ENCODE measurements at places on chromosomes 3 and 15.

GRCh38 chr3:32325927-32326326 lies 65.7 kb upstream of the CMTM7 start:
- DNase-seq: no peak
- no peaks in the 10 kb centered on the region for H3K27me3 ChIP-seq
- H3K4me1 ChIP-seq: peaks cover 12% of the 10 kb centered on the region
- H3K36me3 ChIP-seq: no peaks in the 10 kb centered on the region
- H3K27ac ChIP-seq: no peak overlapping the region

- no peaks in the 10 kb centered on the region for H3K27me3 ChIP-seq
- H3K4me1 ChIP-seq: peaks cover 11% of the 10 kb centered on the region
- no peak for DNase-seq
- H3K27ac ChIP-seq: no peak overlapping the region
- peaks cover 30% of the 10 kb centered on the region for H3K36me3 ChIP-seq
- H3K4me3 ChIP-seq: no peak overlapping the region
Observed at GRCh38 chr3:123499322-123499721, 50.4 kb upstream of the ADCY5 start.

GRCh38 chr3:141255846-141256261 lies 24.2 kb downstream of the PXYLP1 start:
- no peaks in the 10 kb centered on the region for H3K27me3 ChIP-seq
- DNase-seq: no peak
- H3K36me3 ChIP-seq: peaks cover 3% of the 10 kb centered on the region
- peaks cover 3% of the 10 kb centered on the region for H3K4me1 ChIP-seq
- no peak overlapping the region for H3K27ac ChIP-seq

GRCh38 chr3:52059781-52060180 lies 3.4 kb upstream of the DUSP7 start:
- peaks cover 30% of the 10 kb centered on the region for H3K4me1 ChIP-seq
- H3K27ac ChIP-seq: no peak overlapping the region
- no peak overlapping the region for H3K4me3 ChIP-seq
- no peaks in the 10 kb centered on the region for H3K27me3 ChIP-seq
- DNase-seq: no peak

GRCh38 chr3:33420966-33421365 lies 19.2 kb downstream of the UBP1 start:
- no peak overlapping the region for H3K4me3 ChIP-seq
- peaks cover 50% of the 10 kb centered on the region for H3K36me3 ChIP-seq

GRCh38 chr15:31296219-31296645 lies 30.4 kb upstream of the KLF13 start:
- H3K4me1 ChIP-seq: peaks cover 22% of the 10 kb centered on the region
- no peak overlapping the region for H3K4me3 ChIP-seq
- H3K36me3 ChIP-seq: no peaks in the 10 kb centered on the region
- H3K27ac ChIP-seq: no peak overlapping the region
- DNase-seq: no peak
- H3K27me3 ChIP-seq: peaks cover 56% of the 10 kb centered on the region

DNA sequence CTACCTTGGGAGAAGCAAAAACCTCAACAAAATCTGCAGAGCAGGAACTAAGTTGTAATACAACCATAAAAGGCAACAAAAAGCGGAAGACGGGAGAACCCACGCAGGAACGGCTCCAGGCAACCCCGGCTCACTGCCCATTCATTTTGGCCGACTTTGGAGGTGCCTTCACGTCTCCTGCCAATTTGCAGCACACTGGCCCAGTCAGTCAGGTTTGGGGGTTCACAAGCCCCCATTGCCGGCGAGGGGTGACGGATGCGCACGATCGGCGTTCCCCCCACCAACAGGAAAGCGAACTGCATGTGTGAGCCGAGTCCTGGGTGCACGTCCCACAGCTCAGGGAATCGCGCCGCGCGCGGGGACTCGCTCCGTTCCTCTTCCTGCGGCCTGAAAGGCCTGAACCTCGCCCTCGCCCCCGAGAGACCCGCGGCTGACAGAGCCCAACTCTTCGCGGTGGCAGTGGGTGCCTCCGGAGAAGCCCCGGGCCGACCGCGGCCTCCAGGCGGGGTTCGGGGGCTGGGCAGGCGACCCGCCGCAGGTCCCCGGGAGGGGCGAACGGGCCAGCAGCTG lies 463 bp downstream of the TERC start:
- no peak overlapping the region for H3K27ac ChIP-seq
- no peaks in the 10 kb centered on the region for H3K36me3 ChIP-seq
- H3K4me3 ChIP-seq: peak overlapping the region; percentile 65
- H3K27me3 ChIP-seq: no peaks in the 10 kb centered on the region
- DNase-seq: no peak
- peaks cover 5% of the 10 kb centered on the region for H3K4me1 ChIP-seq

GRCh38 chr15:32704395-32704981 lies 13.3 kb upstream of the GREM1 start:
- H3K36me3 ChIP-seq: no peaks in the 10 kb centered on the region
- no peak for DNase-seq
- no peak overlapping the region for H3K27ac ChIP-seq
- no peak overlapping the region for H3K4me3 ChIP-seq
- H3K27me3 ChIP-seq: no peaks in the 10 kb centered on the region
- peaks cover 16% of the 10 kb centered on the region for H3K4me1 ChIP-seq

- no peaks in the 10 kb centered on the region for H3K4me1 ChIP-seq
- no peaks in the 10 kb centered on the region for H3K36me3 ChIP-seq
- no peak overlapping the region for H3K27ac ChIP-seq
- no peaks in the 10 kb centered on the region for H3K27me3 ChIP-seq
- H3K4me3 ChIP-seq: no peak overlapping the region
- no peak for DNase-seq
Observed at GRCh38 chr15:83873966-83874365, 220.0 kb downstream of the ADAMTSL3 start.

DNA sequence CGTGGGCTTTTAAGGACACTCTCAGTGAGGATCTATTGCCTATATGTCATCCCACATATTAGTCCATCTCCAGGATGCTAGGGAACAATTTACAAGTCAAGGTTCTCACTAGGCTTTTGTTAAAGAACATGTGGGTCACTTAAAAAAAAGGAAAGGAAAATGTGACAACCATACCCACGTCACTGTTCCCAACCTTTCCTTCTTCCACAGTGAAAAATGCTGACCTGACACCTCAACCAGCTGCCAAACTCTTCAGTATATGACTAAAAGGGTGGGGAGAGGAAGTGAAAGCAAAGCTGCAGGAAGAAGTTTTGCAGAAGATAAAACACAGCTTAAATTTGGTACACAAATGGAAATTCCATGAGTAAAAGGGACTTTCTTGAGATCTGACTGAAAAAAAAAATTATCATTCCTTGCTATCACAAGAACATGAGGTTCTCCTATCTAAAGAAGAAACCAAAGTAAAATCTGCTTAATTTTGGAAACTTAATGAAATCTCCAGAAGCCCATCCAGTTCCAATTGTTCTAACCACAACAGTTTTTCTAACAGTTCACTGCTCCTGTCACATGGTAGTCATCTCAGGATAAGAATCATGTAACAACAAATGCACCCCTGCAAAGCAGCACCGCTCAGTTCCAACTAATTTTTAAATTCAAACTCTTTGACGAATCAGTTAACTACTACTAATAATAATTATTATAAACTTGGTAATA lies 117.0 kb upstream of the TSPAN3 start:
- peaks cover 49% of the 10 kb centered on the region for H3K4me1 ChIP-seq
- no peaks in the 10 kb centered on the region for H3K27me3 ChIP-seq
- no peak overlapping the region for H3K4me3 ChIP-seq
- peaks cover 5% of the 10 kb centered on the region for H3K36me3 ChIP-seq

DNA sequence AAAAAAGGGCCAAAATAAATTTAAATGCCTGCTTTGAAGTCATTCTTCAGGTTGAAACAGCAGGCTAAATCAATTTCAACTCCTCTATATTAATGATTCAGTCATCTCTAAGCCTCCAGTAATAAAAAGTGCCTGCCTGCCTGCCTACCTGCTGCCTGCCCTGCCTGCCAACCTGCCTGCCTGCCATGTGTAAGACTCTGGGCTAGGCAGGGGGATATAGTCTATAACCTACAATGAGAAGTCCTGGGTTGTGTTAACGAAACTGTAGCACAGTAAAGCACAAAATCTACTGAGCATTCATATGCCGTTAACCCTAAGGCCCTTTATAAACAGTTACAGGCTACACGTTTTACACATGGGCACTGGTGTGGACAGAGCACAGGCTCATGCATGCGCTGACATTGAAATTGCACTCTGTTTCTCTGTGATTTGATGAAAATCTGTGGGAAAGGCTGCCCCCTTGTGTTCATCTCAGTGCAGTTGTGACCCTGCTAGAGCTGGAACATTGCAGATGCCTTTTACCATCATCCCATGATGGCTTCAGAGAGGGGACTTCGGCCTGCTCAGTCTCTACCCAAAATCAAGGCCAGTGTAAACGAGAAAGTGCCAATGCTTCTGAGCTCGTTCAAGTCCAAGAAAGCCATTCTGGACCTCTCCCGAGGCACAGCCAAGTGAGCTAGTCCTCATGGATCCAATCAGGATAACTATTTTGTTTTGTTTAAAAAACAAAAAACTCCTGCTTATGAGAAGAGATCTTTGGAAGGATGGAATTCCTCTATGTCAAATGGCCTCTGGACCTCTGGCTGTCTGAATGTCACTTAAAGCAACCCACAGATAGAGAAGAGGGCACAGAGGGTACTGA lies 64.6 kb downstream of the EFL1 start:
- peaks cover 2% of the 10 kb centered on the region for H3K36me3 ChIP-seq
- no peak overlapping the region for H3K27ac ChIP-seq
- H3K27me3 ChIP-seq: no peaks in the 10 kb centered on the region
- H3K4me3 ChIP-seq: no peak overlapping the region
- DNase-seq: peak; percentile 87
- H3K4me1 ChIP-seq: peaks cover 2% of the 10 kb centered on the region

- peaks cover 27% of the 10 kb centered on the region for H3K4me1 ChIP-seq
- no peak overlapping the region for H3K27ac ChIP-seq
- DNase-seq: no peak
- no peak overlapping the region for H3K4me3 ChIP-seq
- H3K27me3 ChIP-seq: no peaks in the 10 kb centered on the region
- peaks cover 43% of the 10 kb centered on the region for H3K36me3 ChIP-seq
Observed at GRCh38 chr3:71568207-71568606, 15.3 kb downstream of the FOXP1 start.

Data from osteocyte (in vitro differentiated cells).